Brain microvascular endothelial cell (primary cell): ENCODE measurements at places on chromosomes 1 and 21.
A peak's percentile ranks its signal among the peaks of the same experiment; 100 is the strongest.

DNA sequence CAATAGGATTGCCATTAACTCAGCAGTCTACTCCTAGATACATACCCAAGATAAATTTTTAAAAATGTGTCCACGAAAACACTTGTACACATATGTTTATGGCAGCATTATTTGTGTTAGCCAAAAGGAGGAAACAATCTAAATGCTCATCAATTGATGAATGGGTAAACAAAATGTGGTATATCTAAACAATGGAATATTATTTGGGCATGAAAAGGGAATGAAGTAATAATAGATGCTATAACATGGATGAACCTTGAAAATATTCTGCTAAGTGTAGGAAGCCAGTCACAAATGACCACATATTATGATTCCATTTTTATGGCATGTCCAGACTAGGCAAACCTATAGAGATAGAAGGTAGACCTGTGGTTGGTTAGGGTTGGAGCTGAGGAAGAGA lies 34.3 kb downstream of the CFHR5 start:
- DNase-seq = no peak

- no peak for DNase-seq
Measured at GRCh38 chr1:201538612-201539551, at the start of gene NAV1. Gene NAV1 (plus strand): TSS chr1:201539127. CDS start chr1:201622885, 83,758 bp downstream.

- DNase-seq = no peak
Measured at GRCh38 chr21:17610911-17611310, 1.8 kb downstream of the BTG3 start.

DNA sequence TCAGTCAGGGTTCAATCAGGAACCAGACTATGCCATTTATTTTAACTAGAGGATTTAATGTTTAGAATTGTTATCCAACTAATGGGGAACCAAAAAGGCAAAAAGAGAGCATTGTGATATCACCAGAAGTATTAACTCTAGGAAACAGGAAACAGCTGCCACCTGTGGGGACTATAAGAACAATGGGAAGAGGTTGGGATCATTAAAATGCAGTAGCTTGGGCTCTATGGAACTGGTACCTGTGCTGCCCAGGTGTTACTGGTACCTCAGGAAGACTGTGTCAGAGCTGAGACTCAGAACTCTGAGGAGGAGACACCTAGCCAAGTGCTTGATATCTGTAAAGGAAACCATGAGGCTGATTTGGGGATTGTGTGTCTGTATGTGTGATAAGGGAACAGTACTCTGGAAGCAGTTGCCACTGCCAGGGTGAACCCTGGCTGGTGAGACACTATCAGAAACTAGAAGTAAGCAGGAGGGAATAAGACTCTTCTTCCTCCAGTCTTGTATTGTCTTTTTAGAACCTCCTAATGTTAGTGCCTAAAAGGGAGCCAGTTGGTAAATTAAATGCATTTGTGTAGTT lies 49.4 kb downstream of the MAN1A2 start:
- no peak for DNase-seq

DNA sequence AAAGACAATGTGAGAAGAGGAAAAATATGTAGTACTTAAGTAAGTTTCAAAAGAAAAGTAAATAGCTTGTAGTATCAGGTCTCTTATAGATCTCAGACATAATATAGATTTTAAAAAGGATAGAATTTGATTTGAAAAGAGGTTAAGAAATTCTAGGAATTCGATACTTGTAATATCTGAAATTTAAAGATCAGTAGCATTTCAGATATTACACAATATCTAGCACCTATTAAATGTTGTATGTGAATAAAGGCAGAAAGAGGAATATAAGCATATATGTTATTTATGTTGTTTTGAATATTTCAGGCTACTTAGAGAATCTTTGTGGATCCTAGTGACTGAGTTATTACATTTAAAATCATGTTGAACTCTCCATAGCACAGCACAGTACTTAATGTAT lies 35.0 kb upstream of the METTL18 start:
- DNase-seq = no peak

GRCh38 chr1:6961905-6962477 lies 176.7 kb downstream of the CAMTA1 start:
- no peak for DNase-seq

DNA sequence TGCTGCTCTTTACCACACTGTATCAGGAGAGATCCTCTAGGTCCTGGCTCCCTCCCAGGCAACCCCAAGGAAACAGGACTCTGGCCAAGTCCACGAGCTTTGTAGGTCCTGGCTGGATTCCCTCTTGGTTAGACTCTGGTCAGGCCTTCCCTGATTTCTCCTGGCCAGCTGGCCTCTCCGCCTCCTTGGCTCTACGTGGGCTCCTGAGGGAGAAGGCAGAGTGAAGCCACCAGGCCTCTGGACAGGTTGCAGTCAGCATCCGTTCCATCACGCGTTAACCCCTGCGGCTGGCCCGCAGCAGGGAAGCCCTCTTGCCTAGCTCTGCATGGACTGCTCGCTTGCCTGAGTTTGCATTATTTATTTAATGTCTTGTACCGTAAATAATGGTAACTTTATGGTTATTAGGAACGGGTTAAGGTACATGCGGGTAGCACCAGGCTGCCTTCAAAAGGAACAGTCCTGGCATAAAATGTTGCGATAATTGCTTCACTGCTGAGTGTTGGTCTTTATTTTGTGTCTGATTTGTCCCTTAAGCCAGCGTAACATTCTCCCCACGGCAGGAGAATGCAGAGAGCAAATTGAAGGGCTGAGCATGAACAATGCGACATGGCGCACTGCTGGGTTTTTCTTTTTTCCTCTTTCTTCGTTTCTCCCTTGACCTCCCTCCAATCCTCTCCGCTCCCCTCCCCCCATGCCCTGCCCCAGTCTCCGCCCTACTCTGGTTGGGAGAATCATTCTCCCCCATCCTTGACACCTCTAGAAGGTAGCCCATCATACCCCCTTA lies 100.3 kb downstream of the RNF220 start:
- DNase-seq = no peak

GRCh38 chr1:222464841-222465210 lies 83.1 kb downstream of the HHIPL2 start:
- DNase-seq = peak; percentile 66

DNA sequence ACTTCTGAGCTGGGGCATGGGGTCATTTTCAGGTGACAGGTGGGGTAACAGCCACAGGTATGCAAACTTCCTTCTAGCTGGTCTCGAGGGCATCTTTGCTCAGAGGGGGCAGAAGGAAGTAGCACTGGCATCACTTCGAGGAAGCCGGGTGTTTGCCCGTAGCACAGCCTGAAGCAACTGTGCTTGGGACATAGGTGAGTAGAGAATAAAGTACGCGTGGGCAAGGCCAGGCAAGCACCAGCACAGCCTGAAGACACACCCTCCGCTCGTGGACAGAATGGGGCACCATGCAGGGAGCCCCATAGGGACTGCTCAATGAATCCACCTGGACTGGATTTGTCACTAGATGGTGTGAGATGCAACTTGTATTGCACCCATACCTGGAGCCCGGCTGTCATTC lies 167.1 kb downstream of the KCNJ6 start:
- DNase-seq = no peak

DNA sequence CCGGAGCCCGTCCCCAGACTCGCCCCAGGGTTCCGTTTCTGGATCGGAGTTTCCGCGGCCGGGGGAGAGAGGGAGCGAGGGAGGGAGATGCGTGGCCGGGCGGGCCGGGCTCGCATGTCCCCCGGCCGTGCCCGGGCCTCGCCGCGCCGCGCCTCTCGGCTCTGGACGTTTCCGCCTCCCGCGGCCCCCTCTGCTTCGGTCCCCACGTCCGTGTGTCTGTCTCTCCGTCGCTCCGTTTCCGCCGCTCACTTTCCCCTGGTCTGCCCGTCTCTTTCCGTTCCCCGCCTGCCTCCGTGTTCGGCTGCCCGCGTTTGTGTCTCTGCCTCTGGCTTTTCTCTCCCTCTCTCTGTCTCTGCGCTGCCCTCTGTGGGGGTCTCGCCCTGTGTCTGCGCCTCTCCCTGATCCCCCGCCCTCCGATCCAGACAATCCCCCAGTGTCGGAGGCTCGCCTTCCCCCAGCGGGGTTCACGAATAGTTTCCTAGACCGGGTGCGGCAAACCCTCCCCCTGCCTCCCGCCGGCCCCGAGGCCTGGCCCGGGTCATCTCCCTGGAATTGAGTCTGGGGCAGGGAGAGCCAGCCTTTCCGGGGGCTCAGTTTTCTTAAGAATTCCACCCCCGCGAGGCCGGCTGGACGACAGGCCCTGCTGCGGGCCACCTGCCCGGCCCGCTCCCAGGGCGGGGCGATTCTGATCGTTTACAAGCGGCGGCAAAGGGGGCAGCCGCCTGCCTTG lies 735 bp downstream of the NBL1 start:
- DNase-seq = no peak

GRCh38 chr1:178560871-178561376 lies 48.0 kb downstream of the TEX35 start:
- DNase-seq = no peak

GRCh38 chr1:2129256-2129943 lies 65.2 kb downstream of the FAAP20 start:
- no peak for DNase-seq

- DNase-seq = no peak
Measured at GRCh38 chr1:147209825-147210821, 15.0 kb downstream of the FMO5 start.

DNA sequence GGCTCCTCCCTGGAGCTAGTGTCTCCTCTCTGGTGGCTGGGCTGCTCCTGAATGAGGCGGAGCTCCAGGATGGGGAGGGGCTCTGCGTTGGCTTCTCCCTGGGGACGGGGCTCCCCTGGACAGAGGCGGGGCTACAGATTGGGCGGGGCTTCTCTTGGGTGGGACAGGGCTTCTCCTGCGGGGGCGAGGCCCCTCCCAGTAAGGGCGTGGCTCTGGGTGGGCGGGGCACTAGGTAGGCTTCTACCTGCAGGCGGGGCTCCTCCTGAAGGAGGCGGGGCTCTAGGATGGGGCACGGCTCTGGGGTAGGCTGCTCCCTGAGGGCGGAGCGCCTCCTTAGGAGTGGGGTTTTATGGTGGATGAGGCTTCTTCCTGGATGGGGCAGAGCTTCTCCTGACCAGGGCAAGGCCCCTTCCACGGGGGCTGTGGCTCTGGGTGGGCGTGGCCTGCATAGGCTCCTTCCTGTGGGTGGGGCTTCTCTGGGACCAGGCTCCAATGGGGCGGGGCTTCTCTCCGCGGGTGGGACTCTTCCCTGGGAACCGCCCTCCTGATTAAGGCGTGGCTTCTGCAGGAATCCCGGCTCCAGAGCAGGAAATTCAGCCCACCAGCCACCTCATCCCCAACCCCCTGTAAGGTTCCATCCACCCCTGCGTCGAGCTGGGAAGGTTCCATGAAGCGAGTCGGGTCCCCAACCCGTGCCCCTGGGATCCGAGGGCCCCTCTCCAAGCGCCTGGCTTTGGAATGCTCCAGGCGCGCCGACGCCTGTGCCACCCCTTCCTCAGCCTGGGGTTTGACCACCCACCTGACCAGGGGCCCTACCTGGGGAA lies 22.7 kb upstream of the ARF1 start:
- no peak for DNase-seq

GRCh38 chr21:44408226-44408625 lies 47.1 kb upstream of the LRRC3 start:
- DNase-seq = no peak

GRCh38 chr21:45383111-45383614 lies 21.8 kb upstream of the COL18A1 start:
- DNase-seq = no peak

GRCh38 chr1:199283794-199284193 lies 645.0 kb downstream of the PTPRC start:
- DNase-seq = no peak

- no peak for DNase-seq
Measured at GRCh38 chr1:45331436-45332345, 5.0 kb downstream of the HPDL start.

DNA sequence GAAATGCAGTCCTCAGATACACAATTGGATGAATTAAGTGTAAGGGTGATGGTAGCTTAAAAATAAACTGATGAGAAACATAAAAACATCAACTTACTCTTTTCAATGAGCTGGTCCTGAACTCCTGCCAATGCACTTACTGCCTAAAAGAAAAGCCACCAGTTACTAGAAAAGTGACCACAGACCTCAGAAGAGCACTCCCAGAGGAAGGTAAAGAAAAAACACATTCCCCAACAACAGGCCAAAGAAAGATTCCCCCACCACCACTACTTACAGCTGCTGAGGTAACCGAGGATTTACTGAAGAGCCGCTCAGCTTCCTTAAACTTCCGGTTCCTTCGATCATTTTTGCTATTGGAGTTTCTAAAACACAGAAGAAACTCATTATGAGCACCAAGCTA lies 5.4 kb downstream of the MEAF6 start:
- no peak for DNase-seq

- DNase-seq = no peak
Measured at GRCh38 chr1:180234369-180235076, 4.5 kb downstream of the LHX4 start.

GRCh38 chr1:84857906-84858305 lies 35.1 kb downstream of the LPAR3 start:
- no peak for DNase-seq

- DNase-seq = no peak
Measured at GRCh38 chr1:94787691-94788090, 32.5 kb upstream of the SLC44A3 start.
